T-helper 2 cell treated with Interferon-gamma antibody and Interleukin-4, amounts not matched to agents 5 μg/mL and 100 μg/mL, for 36 hours (primary cell): ENCODE measurements at places on chromosomes 5 and 9.

GRCh38 chr9:92746567-92747458 is 17.8 kb downstream of the BICD2 start:
- no peak for DNase-seq
- H3K27ac ChIP-seq = no peak overlapping the region
- peaks cover 5% of the 10 kb centered on the region for H3K36me3 ChIP-seq
- H3K27me3 ChIP-seq = no peaks in the 10 kb centered on the region
- no peak overlapping the region for H3K4me3 ChIP-seq

DNA sequence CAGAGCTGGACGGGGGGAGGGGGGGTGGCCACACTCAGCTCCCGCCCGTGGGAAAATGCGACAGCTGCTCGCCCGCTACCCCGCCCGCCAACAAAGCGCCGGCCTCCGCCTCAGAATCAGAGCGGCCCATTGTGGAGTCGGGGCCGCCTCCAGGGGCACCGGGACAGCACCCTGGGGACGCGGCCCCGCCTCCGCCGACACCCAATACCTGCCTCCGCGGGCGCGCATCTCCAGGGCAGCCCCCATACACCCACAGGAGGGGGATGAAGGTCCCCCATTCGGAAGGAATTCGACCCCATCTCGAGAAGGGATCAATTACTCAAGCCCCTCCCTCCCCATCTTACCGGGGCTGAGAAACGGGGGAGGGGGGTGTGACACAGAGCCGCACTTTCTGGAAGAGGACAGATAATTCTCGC is 1.3 kb downstream of the NOTCH1 start:
- peaks cover 23% of the 10 kb centered on the region for H3K4me1 ChIP-seq
- peaks cover 25% of the 10 kb centered on the region for H3K36me3 ChIP-seq
- H3K27ac ChIP-seq = peak overlapping the region; percentile 79

DNA sequence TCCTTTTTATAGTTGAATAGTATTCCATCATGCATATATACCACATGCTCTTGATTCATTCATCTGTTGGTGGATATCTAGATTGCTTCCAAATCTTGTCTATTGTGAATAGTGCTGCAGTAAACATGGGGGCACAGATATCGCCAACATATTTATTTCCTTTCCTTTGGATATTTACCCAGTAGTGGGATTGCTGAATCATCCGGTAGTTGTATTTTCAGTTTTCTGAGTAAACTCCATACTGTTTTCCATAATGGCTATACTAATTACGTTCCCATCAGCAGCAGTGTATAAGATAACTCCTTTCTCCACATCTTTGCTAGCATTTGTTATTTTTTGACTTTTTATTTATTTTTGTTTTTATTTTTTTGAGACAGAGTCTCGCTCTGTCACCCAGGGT is 3.3 kb downstream of the SNX2 start:
- no peak overlapping the region for H3K4me3 ChIP-seq
- H3K27ac ChIP-seq = no peak overlapping the region
- DNase-seq = no peak
- H3K36me3 ChIP-seq = peaks cover 10% of the 10 kb centered on the region
- peaks cover 22% of the 10 kb centered on the region for H3K4me1 ChIP-seq

DNA sequence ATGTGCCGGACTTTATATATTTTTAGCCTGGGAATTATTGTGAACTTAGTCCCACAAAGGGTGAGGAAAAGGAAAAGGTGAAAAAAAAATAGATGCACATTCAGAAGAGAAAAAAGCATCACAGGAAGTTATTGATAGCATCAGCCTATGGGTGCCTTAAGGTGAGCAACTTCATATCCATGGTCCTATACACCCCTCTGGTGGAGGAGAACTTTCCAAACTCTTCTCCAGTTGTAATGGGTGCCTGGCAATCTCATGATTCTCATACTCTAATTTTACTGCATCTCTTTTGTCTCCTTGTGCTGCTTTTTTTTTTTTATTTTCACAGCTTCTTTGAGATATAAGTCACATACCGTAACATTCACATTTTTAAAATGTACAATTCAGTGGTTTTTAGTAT is 107.4 kb downstream of the JAKMIP2 start:
- H3K27me3 ChIP-seq = no peaks in the 10 kb centered on the region
- H3K36me3 ChIP-seq = peaks cover 5% of the 10 kb centered on the region
- no peak overlapping the region for H3K4me3 ChIP-seq
- DNase-seq = no peak
- H3K4me1 ChIP-seq = no peaks in the 10 kb centered on the region

DNA sequence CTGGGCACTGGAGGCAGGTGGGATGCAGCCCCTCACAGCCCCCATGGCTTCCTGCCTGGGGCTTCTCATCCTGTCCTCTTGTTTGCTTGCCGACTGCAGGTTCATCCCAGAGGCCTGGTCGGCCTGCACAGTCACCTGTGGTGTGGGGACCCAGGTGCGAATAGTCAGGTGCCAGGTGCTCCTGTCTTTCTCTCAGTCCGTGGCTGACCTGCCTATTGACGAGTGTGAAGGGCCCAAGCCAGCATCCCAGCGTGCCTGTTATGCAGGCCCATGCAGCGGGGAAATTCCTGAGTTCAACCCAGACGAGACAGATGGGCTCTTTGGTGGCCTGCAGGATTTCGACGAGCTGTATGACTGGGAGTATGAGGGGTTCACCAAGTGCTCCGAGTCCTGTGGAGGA is 232.7 kb downstream of the ADAMTSL1 start:
- no peak overlapping the region for H3K27ac ChIP-seq
- H3K36me3 ChIP-seq = no peaks in the 10 kb centered on the region
- no peak for DNase-seq
- H3K4me1 ChIP-seq = no peaks in the 10 kb centered on the region

DNA sequence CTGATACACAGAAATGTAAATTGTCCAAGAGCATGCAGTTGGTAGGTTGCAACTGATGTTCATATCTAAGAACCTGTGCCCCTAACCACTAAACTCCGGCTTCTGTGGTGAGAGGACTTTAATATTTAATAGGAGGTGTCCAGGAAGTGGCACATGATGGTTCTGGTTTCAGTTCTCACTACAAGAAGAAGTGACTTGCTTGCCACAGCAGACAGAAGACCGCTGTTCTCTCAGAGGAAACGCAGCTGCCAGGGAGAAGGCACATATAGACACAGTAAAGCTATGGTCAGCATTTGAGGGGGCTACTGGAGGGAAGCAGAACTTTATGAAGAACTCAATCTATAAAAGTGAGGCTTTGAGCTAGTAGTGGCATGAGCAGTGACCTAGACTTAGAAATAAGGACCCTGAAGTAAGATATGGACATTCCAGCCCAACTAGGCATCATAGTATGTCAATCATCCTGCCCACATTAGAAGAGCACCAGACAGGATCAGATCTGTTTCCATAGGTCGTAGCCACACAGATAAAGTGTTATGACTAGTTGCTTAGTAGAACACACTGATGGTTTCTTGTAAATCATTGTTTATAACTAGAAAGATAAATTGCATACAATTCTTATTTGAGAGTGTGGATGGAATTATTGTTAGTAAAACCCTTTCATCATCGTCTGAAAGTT is 36.4 kb upstream of the DAB2 start:
- no peak overlapping the region for H3K4me3 ChIP-seq
- DNase-seq = no peak
- H3K27ac ChIP-seq = no peak overlapping the region
- H3K36me3 ChIP-seq = no peaks in the 10 kb centered on the region
- H3K4me1 ChIP-seq = no peaks in the 10 kb centered on the region

DNA sequence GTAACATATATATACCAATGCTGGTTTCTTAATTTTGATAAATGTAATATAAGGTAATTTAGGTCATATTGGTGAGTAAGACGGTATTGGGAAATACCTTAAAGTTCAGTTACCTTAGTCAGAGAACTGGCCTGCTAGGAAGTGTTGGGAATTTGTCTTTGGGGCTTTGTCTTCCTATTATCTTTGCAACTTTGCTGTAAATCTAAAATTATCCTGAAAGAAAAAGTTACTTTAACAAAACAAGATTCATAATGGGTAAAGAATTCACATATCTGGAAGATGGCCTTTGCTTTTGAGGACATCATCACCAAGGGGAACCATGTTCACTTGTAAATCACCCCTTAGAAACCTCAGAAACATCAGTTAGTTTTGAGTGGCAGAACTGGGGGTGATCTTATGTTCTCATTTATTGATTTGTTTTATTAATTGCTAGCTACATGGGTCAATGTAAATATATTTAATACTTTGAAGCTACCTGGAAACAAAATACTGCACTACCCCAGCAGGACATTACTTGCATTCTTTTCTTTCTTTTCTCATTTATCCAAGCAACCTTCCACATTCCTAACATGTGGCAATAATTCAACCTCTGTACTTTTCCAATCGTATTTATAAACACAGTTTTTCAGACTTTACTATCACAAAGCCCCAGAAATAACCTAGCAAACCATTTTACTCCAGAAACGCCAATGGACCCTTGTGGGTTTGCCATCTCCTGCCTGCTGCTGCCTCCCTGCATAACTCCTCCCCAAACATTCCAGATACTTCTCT is 41.4 kb downstream of the GLIS3 start:
- H3K27me3 ChIP-seq = no peaks in the 10 kb centered on the region
- DNase-seq = no peak
- H3K4me3 ChIP-seq = no peak overlapping the region
- no peaks in the 10 kb centered on the region for H3K36me3 ChIP-seq
- H3K4me1 ChIP-seq = no peaks in the 10 kb centered on the region

GRCh38 chr5:142736247-142736632 is 33.9 kb upstream of the ARHGAP26 start:
- H3K36me3 ChIP-seq = no peaks in the 10 kb centered on the region
- H3K4me3 ChIP-seq = no peak overlapping the region
- peaks cover 11% of the 10 kb centered on the region for H3K27me3 ChIP-seq
- H3K27ac ChIP-seq = no peak overlapping the region

GRCh38 chr5:31492869-31493268 is 39.0 kb downstream of the DROSHA start:
- no peaks in the 10 kb centered on the region for H3K4me1 ChIP-seq
- H3K4me3 ChIP-seq = no peak overlapping the region
- no peaks in the 10 kb centered on the region for H3K27me3 ChIP-seq
- no peak overlapping the region for H3K27ac ChIP-seq
- peaks cover 57% of the 10 kb centered on the region for H3K36me3 ChIP-seq

- peaks cover 46% of the 10 kb centered on the region for H3K36me3 ChIP-seq
- DNase-seq = no peak
These were observed 41.9 kb downstream of the MTRR start for GRCh38 chr5:7910738-7911428.

DNA sequence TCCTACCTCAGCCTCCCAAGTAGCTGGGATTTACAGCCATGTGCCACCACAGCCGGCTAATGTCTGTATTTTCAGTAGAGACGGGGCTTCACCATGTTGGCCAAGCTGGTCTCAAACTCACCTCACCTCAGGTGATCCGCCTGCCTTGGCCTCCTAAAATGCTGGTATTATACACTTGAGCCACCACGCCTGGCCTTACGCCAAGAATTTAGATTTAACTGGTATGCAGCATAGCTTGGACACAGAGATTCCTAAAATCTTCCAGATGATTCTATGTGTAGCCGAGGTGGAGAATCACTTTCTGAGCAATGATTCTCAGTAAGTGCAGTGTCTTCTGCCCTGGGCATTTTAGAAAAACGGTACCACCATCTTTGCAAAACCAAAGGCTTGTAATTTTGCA is 74.1 kb downstream of the HABP4 start:
- no peak for DNase-seq
- H3K36me3 ChIP-seq = no peaks in the 10 kb centered on the region
- H3K4me1 ChIP-seq = peaks cover 6% of the 10 kb centered on the region
- no peak overlapping the region for H3K27ac ChIP-seq

DNA sequence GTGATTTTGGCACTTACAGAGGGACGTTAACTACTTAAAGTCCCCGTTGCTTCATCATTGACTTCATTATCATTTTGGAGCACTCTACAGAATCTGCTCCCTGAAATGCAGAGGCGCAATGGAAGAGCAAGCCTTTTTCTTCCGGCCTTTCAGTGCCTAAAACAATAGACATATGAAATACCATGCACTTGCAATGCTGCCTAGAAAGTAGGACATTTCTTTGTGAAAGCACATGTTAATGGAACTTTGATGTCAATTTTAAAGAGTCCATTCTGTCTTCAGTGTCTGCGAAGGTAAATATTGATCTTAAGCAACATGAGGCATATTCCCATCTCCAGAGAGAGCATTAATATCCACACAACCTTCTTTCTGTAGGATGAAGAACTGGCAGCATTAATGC is 36.3 kb downstream of the ITGA2 start:
- no peak overlapping the region for H3K27ac ChIP-seq
- H3K27me3 ChIP-seq = peaks cover 3% of the 10 kb centered on the region
- no peak for DNase-seq
- H3K4me1 ChIP-seq = peaks cover 14% of the 10 kb centered on the region
- no peak overlapping the region for H3K4me3 ChIP-seq

- H3K4me1 ChIP-seq = peaks cover 16% of the 10 kb centered on the region
- peak overlapping the region; percentile 51 for H3K4me3 ChIP-seq
- H3K36me3 ChIP-seq = peaks cover 2% of the 10 kb centered on the region
- peaks cover 55% of the 10 kb centered on the region for H3K27me3 ChIP-seq
- DNase-seq = peak; percentile 3
- H3K27ac ChIP-seq = no peak overlapping the region
These were observed 1.4 kb upstream of the GABRB2 start for GRCh38 chr5:161547738-161548486.

- H3K4me3 ChIP-seq = no peak overlapping the region
- peaks cover 52% of the 10 kb centered on the region for H3K36me3 ChIP-seq
- peaks cover 4% of the 10 kb centered on the region for H3K4me1 ChIP-seq
These were observed 32.9 kb downstream of the RAB24 start for GRCh38 chr5:177270653-177271052.

- H3K4me3 ChIP-seq = no peak overlapping the region
- H3K36me3 ChIP-seq = peaks cover 20% of the 10 kb centered on the region
- peak overlapping the region; percentile 15 for H3K27ac ChIP-seq
- peaks cover 14% of the 10 kb centered on the region for H3K4me1 ChIP-seq
- H3K27me3 ChIP-seq = no peaks in the 10 kb centered on the region
These were observed 12.7 kb downstream of the RLN1 start for GRCh38 chr9:5326893-5327548.

GRCh38 chr9:121998513-121999049 is 94.5 kb downstream of the TTLL11 start:
- DNase-seq = no peak
- H3K4me3 ChIP-seq = no peak overlapping the region

- peaks cover 26% of the 10 kb centered on the region for H3K4me1 ChIP-seq
- no peak overlapping the region for H3K4me3 ChIP-seq
- H3K27me3 ChIP-seq = no peaks in the 10 kb centered on the region
- H3K36me3 ChIP-seq = peaks cover 77% of the 10 kb centered on the region
- DNase-seq = no peak
These were observed 28.6 kb downstream of the CYFIP2 start for GRCh38 chr5:157294407-157295091.

DNA sequence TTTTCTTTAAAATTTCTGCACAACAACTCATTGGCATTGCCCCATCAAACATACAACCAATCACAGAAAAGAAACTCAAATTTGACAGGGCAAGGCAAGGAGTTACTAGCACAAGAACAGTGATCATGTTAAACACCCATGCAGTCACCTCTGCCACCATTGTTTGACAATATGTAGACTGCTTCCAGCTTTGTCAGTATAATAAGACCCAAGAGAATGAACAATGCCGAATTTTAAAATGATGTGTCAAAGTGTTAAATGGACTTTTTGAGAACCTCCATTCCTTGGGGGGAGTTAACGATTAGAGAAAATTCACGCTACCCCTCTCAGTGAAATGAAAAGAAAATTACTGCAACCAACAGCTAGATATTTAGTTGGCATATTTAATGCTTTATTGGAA is 109.2 kb downstream of the SEMA6A start:
- DNase-seq = no peak
- H3K27ac ChIP-seq = no peak overlapping the region
- no peak overlapping the region for H3K4me3 ChIP-seq
- H3K27me3 ChIP-seq = no peaks in the 10 kb centered on the region
- no peaks in the 10 kb centered on the region for H3K4me1 ChIP-seq
